Left ventricle myocardium inferior (tissue), 1 donor: ENCODE measurements at places on chromosomes 6 and 20.

- no peaks in the 10 kb centered on the region for H3K27me3 ChIP-seq
- no peak for DNase-seq
- H3K4me3 ChIP-seq, result peak overlapping the region; percentile 88
- H3K27ac ChIP-seq, result peak overlapping the region; percentile 91
Observed at GRCh38 chr6:158999154-158999665, 792 bp downstream of the RSPH3 start.

GRCh38 chr6:100366419-100366818 is 98.3 kb downstream of the SIM1 start:
- no peak overlapping the region for H3K27ac ChIP-seq
- DNase-seq, result no peak
- H3K4me1 ChIP-seq, result no peaks in the 10 kb centered on the region
- H3K36me3 ChIP-seq, result no peaks in the 10 kb centered on the region
- H3K4me3 ChIP-seq, result no peak overlapping the region

DNA sequence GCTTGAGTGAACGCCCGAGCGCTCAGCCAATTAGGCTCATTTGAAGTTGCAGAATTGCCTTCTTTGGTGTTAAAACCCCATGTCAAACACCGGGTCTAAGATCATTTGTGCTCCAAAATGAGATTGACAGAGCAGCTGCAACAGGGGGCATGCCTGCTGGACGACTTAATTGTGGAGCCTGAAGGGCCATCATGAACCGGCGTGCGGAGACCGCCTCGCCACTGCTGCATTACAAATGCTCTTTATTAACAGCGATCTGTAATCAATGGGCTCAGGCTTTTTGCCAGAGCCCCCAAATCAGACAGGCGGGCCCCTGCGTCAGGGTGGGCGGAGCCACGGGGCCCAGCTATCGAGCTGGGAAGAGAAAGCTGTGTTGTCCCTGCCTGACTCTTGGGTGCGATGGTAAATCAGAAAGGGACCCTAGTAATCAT is 183.2 kb downstream of the SIM1 start:
- DNase-seq, result no peak
- H3K27ac ChIP-seq, result no peak overlapping the region
- peaks cover 6% of the 10 kb centered on the region for H3K4me1 ChIP-seq
- H3K36me3 ChIP-seq, result no peaks in the 10 kb centered on the region

DNA sequence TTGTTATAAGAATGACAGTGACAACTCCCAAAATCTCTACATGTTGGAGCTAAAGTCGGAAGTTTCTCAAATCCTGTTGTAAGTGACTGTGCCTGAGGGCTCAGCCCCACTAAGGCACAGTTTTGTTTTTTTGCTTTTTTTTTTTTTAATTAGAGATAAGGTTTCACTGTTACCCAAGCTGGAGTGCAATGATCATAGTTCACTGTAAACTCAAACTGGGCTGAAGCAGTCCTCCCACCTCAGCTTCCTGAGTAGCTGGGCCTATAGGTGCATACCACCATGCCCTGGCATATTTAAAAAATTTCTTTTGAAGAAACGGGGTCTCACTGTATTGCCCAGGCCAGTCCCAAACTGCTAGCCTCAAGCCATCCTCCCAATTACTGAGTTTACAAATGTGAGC is 96.9 kb downstream of the DTD1 start:
- H3K27ac ChIP-seq, result no peak overlapping the region
- no peak overlapping the region for H3K4me3 ChIP-seq
- no peaks in the 10 kb centered on the region for H3K4me1 ChIP-seq
- no peaks in the 10 kb centered on the region for H3K27me3 ChIP-seq
- H3K36me3 ChIP-seq, result no peaks in the 10 kb centered on the region
- DNase-seq, result no peak

DNA sequence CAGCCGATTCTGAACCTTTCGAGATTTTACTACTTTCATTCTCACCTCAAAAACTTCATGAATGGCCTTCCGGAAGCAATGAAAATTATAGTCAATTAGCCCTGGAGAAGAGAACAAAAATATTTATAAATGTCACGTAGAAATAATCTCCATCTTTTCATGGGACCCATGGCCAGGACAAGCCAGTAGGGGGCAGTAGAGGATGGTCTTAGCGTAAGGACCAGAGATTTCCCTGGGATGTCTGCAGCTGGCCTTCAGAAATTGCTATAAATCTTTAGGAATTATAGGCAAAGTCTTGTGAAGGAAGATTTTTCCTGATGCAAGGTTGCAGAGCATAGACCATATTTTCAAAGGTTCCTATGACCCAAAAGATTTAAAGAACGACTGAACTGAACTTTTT is 15.6 kb upstream of the UBE2J1 start:
- peaks cover 46% of the 10 kb centered on the region for H3K4me1 ChIP-seq
- no peak overlapping the region for H3K4me3 ChIP-seq
- peak; percentile 57 for DNase-seq
- peak overlapping the region; percentile 40 for H3K27ac ChIP-seq
- no peaks in the 10 kb centered on the region for H3K27me3 ChIP-seq

- H3K27ac ChIP-seq, result no peak overlapping the region
- no peak overlapping the region for H3K4me3 ChIP-seq
- DNase-seq, result no peak
- no peaks in the 10 kb centered on the region for H3K27me3 ChIP-seq
- H3K36me3 ChIP-seq, result no peaks in the 10 kb centered on the region
- H3K4me1 ChIP-seq, result peaks cover 16% of the 10 kb centered on the region
Observed at GRCh38 chr6:129730477-129731165, 20.6 kb upstream of the ARHGAP18 start.

DNA sequence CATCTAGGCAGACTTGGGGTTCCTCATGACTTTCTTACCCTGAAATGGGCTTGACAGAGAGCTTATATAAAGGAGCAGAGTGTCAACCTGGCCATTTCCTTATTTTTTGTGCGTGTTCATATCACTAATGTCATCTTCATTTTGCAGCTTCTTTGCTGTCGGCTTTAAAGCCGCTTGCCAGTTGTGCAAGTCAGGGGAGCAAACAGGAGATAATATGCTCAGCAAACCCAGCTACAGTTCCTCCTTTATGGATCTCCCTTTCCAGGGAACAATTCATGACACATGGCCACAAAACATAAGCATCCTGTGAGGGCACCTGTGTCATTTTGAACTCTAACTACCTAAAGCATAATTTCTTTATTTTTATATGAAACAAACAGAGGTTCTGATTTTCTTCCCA is 6.5 kb upstream of the TUBB2B start:
- H3K4me1 ChIP-seq, result peaks cover 34% of the 10 kb centered on the region
- H3K27me3 ChIP-seq, result peaks cover 99% of the 10 kb centered on the region
- DNase-seq, result no peak
- H3K36me3 ChIP-seq, result no peaks in the 10 kb centered on the region
